Activated CD8-positive, alpha-beta memory T cell treated with anti-CD3 and anti-CD28 coated beads for 1 hour (primary cell): ENCODE measurements at places on chromosomes 6 and 20.

DNA sequence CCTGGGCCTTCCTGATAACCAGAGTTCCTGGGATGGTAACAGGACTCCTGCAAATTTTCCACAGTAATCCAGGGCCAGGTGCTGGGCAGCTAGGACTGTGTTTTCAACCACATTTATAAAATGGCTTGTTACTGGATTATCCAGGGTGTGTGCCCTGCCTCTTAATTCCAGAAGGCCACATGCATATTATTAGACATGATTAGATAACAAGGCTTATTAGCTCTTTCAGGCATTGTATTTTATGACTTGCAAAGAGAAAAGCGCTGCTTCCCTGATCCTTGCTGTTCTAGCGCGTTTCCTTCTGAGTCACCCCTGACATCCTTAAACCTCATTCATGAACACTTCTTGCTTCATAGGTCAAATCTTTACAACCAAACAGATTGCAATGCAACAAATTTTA lies 208.6 kb downstream of the UST start:
- DNase-seq = no peak

GRCh38 chr6:56977192-56977591 lies 22.3 kb downstream of the BEND6 start:
- no peak for DNase-seq

DNA sequence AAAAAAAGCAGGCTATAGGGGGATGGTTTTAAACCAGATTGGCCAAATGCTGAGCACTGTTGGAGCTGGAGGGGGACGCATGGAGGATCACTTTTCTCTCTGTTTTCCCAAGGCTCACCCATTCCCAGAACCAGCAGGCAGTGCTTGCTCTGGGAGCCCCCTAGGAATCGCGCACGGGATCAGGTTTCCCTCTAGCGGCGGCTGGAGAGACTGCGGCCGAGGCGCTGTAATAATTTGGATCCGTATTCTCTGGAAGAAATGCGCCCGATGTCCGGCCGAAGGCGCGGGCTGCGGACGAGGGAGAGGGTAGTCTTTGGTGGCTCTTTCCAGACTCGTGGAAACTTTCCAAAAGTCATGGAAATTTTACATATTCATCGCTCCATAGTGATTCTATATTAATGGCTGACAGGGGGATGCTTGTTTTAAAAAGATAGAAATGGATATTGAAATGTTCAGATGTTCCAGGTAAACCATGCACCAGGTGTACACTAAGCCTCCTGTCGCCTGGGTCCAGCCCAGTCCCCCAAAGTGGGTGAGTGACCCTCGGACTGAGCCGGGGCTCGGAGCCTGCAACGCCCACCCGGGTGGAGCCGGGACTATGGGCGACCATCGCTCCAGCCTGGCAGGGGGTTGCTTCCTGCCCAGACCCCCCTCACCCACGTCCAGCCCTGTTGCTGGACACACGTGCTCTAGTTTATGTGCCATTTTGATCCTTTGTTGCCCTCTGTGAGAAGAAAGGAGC lies 78.7 kb upstream of the PHACTR3 start:
- DNase-seq = no peak

DNA sequence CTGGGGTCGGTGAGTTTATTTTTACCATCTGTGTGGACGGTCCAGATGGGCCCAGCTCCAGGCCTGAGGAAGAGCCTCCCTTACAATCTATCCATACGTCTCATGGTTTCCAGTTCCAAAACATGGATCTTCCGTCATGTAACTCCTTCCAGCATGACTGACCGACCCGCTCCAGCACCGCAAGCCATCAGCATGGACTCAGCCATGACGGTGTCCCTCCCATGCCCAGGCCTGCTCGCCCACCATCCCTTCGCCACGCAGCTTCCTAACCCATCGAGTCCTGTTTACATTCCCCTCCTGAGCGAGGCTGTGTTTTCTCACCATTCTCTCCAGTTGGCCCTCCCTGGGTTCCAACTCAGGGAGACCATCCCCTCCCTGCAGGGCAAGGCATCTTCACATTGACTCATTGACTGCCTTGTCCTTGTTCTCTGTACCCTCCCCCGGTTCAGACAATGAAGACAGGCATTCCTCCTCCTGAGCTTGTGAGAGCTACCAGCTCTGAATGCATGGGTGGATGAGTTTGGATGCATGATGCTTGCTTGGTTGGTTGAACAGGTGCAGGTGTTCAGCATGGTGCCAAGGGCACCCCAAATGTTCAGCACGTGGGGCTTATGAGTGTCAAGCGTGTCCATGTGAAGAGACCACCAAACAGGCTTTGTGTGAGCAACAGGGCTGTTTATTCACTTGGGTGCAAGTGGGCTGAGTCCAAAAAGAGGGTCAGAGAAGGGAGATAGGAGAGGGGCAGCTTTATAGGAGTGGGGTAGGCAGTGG lies 235.8 kb downstream of the SMOC2 start:
- DNase-seq = no peak

- DNase-seq = no peak
Measured at GRCh38 chr20:57224641-57225138, 41.8 kb downstream of the BMP7 start.

- no peak for DNase-seq
Measured at GRCh38 chr6:52927451-52927850, 18.0 kb upstream of the GSTA3 start.

DNA sequence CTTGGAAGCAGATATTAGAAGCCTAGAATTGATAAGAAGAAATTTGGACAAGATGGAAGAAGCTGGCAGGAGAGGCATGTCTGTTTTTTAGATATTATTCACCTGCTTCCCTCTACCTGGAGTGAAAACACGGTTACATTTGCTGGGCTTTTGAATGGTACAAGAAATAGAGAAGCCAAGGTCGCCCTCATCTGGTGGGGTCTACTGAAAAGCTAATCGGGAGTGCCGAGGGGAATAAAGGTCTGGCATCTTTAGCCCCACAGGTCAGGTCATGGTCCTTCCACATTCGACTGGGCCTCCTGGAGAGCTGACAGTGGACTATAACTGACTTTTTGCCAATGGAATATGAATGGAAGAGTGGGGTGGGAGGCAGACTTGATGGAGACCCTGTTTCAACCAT lies 4.6 kb upstream of the C2 start:
- no peak for DNase-seq

- DNase-seq = no peak
Measured at GRCh38 chr20:51375561-51375960, 167.0 kb downstream of the NFATC2 start.

GRCh38 chr20:5773589-5773988 lies 23.4 kb downstream of the SHLD1 start:
- DNase-seq = no peak

DNA sequence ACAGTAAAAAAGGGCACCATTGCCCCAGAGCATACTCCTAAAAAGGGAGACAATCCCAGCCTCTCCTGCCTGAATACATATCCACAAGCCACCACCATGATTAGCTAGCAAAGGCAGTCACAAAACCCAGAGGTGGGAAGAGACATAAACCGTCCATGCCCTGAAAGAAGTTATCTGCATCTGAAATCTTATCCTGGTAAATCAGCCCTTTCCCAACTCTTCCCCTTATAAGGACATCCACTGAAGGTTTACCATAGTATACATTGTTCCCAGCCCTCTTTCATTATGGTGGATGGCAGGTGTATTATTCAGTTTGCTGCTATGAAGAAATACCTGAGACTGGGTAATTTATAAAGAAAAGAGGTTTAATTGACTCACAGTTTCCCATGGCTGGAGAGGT lies 95.2 kb downstream of the TBC1D7 start:
- no peak for DNase-seq
